K562 (cell line): ENCODE measurements at places on chromosomes 2 and 18. TPM values are rescaled to one million over a fixed set of nuclear protein-coding genes. Genes with fewer than 3 reads are reported as not detected.

KATNAL2 gene
- total RNA-seq: 0.40 and 0.91 TPM in 2 replicates

RESP18 gene
- not detected in 2 replicates for total RNA-seq

SERPINB12 gene
- total RNA-seq: not detected in 2 replicates

PIAS2 gene
- 21.3 and 23.9 TPM in 2 replicates for total RNA-seq

FIGN gene
- total RNA-seq: 0.02 TPM in 2 replicates

KIF1A gene
- total RNA-seq: 0.94 and 1.4 TPM in 2 replicates

SIGLEC15 gene
- total RNA-seq: not detected in 2 replicates

- H3K4me1 ChIP-seq: peaks cover 61% of the 10 kb centered on the region
- no peak for DNase-seq
- peak overlapping the region; percentile 81; the same call in 2 of the 3 replicates for H3K27ac ChIP-seq
- H3K4me3 ChIP-seq: no peak overlapping the region
These were observed 55.9 kb downstream of the HS1BP3 start for GRCh38 chr2:20594957-20595356.

GRCh38 chr2:63587814-63588384 lies 378 bp downstream of the WDPCP start:
- no peaks in the 10 kb centered on the region for H3K27me3 ChIP-seq
- H3K4me3 ChIP-seq: peak overlapping the region; percentile 96

GRCh38 chr2:150211164-150211631 lies 276.3 kb downstream of the RND3 start:
- no peaks in the 10 kb centered on the region for H3K4me1 ChIP-seq
- H3K4me3 ChIP-seq: no peak overlapping the region
- no peak overlapping the region for H3K27ac ChIP-seq

GRCh38 chr2:31079665-31080064 lies 58.6 kb downstream of the GALNT14 start:
- no peak overlapping the region for H3K27ac ChIP-seq
- DNase-seq: peak; percentile 34
- no peak overlapping the region for H3K4me3 ChIP-seq
- no peaks in the 10 kb centered on the region for H3K36me3 ChIP-seq
- peaks cover 15% of the 10 kb centered on the region for H3K27me3 ChIP-seq
- H3K4me1 ChIP-seq: no peaks in the 10 kb centered on the region

DNA sequence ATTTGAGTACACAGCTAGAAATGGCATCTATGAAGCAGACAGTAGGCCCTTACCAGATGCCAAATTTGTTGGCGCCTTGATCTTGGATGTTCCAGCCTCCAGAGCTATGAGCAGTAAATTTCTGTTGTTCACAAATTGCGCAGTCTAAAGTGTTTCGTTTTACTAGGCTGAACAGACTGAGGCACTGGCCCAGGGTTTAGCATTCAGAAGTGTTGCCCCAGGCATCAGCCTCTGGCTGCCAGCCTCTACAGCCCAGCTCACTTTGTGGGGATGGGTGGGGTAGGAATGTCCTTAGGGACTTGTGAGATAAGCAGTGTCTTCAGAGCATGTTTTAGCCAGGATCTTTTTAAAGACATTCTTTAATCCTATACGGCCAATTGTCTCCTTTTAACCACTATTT lies 51.5 kb upstream of the MGAT5 start:
- H3K36me3 ChIP-seq: no peaks in the 10 kb centered on the region
- no peaks in the 10 kb centered on the region for H3K27me3 ChIP-seq
- DNase-seq: no peak
- H3K4me1 ChIP-seq: no peaks in the 10 kb centered on the region
- no peak overlapping the region for H3K4me3 ChIP-seq
- H3K27ac ChIP-seq: no peak overlapping the region

DNA sequence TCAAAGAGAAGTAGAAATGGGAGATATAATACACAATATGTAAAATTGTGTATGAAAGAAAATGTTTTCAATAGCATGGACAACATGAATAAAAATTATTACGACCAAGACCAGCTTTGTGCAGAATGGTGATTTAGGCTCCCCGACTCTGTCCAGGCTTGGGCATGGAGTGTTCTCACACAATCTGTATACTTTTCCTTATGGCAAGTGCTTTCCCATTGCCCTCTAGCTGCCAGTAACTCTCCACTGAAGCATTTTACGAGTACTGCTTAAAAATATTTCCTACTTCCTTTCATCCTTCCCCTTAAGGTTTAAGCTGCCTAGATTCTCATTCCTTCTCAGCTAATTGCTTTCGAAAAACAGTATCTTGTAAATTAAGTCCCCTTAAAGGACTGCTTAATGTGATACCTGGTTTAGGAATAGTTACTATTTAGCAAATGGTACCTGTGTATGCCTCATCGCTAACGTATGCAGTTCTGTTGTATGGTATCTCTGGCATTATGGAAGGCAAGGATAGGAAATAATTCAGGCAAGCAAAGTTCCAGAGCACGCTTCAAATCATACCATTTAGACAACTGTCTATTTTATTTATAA lies 714.6 kb downstream of the ERBB4 start:
- no peaks in the 10 kb centered on the region for H3K36me3 ChIP-seq
- no peak overlapping the region for H3K27ac ChIP-seq
- no peak overlapping the region for H3K4me3 ChIP-seq
- DNase-seq: no peak

DNA sequence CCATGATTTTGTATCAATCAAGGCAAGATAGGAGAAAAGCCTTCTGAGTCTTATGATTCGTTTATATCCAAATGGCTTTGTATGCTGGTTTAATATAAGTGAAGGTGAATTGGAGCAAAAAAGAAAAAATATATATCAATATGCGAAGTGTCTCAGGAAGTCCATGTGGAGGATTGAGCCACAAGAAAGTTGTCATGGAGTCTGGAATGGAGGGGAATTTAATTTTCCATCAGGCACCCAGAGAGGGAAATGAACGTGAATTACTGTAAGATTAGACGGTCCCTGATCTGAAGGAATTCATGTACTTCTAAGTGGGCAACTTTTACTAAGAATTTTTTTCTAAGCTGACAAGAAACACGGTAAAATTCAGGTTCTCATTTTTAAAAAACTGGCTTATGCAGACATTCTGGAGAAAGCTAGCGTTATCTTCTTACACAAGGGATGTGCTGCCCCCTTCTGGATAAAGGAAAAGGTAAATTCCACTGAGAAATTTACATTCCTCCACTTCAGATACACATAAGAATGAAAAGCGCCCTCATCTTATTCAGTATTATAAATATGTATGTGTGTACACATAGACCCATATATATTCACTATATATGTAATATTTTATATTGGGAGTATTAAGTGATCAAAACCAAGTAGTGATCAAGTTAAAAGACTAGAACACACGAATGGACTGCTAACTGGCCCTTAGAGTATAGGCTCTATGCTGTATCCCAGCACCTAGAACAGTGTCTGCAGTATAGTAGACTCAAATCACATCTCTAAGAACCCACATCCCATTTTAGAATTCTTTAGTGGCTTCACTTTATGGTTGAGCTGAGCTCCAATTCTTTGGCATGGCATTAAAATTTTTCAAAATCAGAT lies 289.0 kb upstream of the TFPI start:
- no peak overlapping the region for H3K27ac ChIP-seq
- H3K4me1 ChIP-seq: no peaks in the 10 kb centered on the region
- no peaks in the 10 kb centered on the region for H3K27me3 ChIP-seq
- H3K4me3 ChIP-seq: no peak overlapping the region
- DNase-seq: peak; percentile 9
- H3K36me3 ChIP-seq: no peaks in the 10 kb centered on the region

DNA sequence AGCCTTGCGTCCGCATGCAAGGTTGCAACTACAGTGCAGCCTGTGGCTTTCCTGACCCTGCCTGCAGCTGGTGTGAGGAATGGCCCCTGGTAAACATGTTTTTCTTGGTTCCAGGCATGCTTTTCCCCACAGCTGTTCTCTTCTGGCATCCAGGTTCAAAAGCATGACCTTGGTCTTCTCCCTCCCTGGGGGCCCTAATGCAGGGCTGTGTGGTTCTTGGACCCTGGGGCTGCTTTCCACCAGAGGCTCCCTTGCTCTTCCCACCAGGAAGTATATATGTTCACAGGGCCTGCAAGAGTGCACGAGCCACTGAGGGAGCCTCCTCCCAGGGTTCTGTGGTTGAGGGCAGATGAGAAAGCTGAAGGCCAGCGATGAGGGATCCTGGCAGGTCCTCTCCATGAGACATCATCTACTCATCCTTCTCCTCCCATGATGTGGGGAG lies 125.9 kb downstream of the BCL2L11 start:
- H3K4me3 ChIP-seq: no peak overlapping the region
- no peak for DNase-seq
- no peaks in the 10 kb centered on the region for H3K27me3 ChIP-seq
- H3K36me3 ChIP-seq: peaks cover 28% of the 10 kb centered on the region

DNA sequence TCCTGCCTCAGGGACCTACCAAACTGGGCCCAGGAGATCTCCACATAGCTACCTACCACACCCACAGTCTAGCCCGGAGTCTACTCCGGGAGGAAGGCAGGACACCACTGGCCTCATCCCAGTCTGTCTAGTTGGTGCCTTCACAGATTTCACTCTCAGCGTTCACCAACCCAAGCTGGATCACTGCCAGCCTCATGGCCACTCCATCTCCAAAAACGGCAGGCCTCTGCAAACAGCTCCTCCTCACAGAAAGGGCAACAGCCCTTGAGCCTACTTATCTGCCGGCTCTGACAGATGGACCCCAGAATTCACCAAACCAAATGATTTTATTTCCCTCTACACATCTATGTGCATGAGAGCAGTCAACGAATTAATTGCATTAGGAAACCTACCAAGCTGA lies 61.3 kb downstream of the NCKAP5 start:
- no peak overlapping the region for H3K4me3 ChIP-seq
- no peaks in the 10 kb centered on the region for H3K36me3 ChIP-seq
- H3K27me3 ChIP-seq: no peaks in the 10 kb centered on the region
- no peak for DNase-seq
- H3K27ac ChIP-seq: no peak overlapping the region

- no peak for DNase-seq
- H3K4me1 ChIP-seq: no peaks in the 10 kb centered on the region
- H3K27ac ChIP-seq: no peak overlapping the region
These were observed 132.5 kb upstream of the EPAS1 start for GRCh38 chr2:46164529-46165301.

DNA sequence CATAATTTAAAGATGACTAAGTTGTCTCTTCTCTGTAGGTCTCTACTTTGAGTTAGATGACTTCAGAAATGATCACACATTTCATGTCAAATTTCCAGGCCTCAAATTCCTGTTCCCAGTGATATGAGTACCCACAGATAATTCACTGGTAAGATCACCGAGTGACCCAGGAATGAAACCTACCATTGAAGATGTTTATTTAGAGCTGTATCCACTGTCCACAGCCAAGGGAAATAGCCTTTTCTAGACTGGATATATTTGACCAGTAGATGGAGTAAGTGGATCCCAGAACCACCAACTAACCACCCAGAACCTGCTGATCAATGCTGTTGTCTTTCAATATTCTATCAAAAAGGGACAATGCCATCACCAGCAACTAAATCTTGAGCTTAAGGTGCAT lies 238.8 kb downstream of the SLC8A1 start:
- no peaks in the 10 kb centered on the region for H3K27me3 ChIP-seq
- DNase-seq: no peak
- H3K4me1 ChIP-seq: no peaks in the 10 kb centered on the region
- no peak overlapping the region for H3K27ac ChIP-seq
- H3K36me3 ChIP-seq: no peaks in the 10 kb centered on the region

- H3K27me3 ChIP-seq: no peaks in the 10 kb centered on the region
- peaks cover 35% of the 10 kb centered on the region for H3K4me1 ChIP-seq
- DNase-seq: no peak
- H3K27ac ChIP-seq: no peak overlapping the region
- H3K4me3 ChIP-seq: no peak overlapping the region
These were observed 84.0 kb upstream of the ITPRID2 start for GRCh38 chr2:181807526-181807925.

DNA sequence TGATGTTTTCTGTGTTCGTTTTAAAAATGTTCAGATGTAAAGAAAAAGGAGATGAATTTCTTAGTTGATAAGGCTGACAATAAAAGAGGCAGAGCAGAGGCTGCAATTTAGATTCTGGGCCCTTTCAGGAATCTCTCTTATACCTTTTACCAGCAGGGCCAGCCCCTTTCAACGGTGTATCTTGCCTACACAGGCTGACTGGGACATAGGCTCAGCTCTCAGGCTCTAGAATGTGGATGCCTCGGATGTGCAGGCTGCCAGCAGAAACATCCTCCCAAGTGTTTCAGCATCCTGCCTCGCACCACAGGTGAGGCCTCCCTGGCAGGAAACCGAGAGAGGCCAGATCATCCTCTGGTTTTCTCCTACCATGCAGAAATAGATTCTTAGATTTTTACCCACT lies 3.4 kb downstream of the C2orf80 start:
- no peak for DNase-seq
- no peaks in the 10 kb centered on the region for H3K27me3 ChIP-seq
- no peaks in the 10 kb centered on the region; the same call in 1 of the 2 replicates for H3K4me1 ChIP-seq
- H3K27ac ChIP-seq: no peak overlapping the region
